Gastrocnemius medialis (tissue), 4 donors: ENCODE measurements at places on chromosomes 2 and 18. TPM values are rescaled to one million over a fixed set of nuclear protein-coding genes. Genes with fewer than 3 reads are reported as not detected.

The ADAM23 gene
- total RNA-seq, result 1.8 TPM

The LYPD6B gene
- total RNA-seq, result not detected

GRCh38 chr2:116057538-116057937 is 1615.1 kb downstream of the DPP10 start:
- no peak overlapping the region for H3K27ac ChIP-seq
- no peaks in the 10 kb centered on the region for H3K27me3 ChIP-seq
- no peaks in the 10 kb centered on the region for H3K36me3 ChIP-seq
- H3K4me3 ChIP-seq, result no peak overlapping the region
- H3K4me1 ChIP-seq, result no peaks in the 10 kb centered on the region

- peak overlapping the region; percentile 90 for H3K27ac ChIP-seq
- DNase-seq, result peak; percentile 88
- no peaks in the 10 kb centered on the region for H3K27me3 ChIP-seq
- no peaks in the 10 kb centered on the region for H3K36me3 ChIP-seq
These were observed 91.8 kb downstream of the PLB1 start for GRCh38 chr2:28587526-28588291.

DNA sequence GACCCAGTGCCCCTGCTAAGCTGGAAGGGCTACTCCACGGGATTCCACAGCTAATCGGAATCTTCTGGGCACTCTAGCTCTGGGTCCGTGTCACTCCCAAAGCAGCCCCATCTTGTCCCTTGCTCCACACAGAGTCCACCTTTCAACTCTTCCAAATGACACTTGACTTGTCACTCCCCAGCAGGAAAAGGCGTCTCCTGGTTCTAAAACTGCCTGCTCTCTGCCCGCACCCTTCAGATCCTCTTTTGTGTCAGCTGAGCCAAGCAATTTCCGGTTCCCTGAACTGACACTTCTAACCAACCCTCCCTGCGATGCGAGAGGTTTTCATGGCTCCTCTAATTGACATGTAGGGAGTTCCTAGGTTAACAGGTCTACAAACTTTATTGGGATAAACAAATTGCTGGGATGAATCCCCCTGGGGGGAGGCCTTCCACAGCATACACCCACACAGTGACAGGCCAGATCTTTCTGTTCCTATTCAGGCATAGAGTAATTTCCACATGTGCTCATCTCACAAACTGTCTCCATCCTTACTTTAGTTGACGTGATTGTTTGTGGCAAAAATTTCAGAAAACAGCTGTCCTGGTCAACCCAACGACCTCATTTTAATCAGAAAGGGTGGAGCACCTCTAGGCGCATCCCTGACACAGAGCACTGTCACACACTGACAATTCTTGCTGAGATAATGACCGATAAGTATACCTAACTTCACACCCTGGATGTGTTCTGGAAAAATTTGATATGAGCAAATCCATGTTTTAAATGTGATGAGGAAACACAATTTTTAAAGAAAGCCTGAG is 104.9 kb downstream of the RBMS1 start:
- peak overlapping the region; percentile 14 for H3K4me3 ChIP-seq
- no peaks in the 10 kb centered on the region for H3K36me3 ChIP-seq
- no peaks in the 10 kb centered on the region for H3K27me3 ChIP-seq
- DNase-seq, result no peak
- peaks cover 48% of the 10 kb centered on the region for H3K4me1 ChIP-seq
- H3K27ac ChIP-seq, result peak overlapping the region; percentile 68

DNA sequence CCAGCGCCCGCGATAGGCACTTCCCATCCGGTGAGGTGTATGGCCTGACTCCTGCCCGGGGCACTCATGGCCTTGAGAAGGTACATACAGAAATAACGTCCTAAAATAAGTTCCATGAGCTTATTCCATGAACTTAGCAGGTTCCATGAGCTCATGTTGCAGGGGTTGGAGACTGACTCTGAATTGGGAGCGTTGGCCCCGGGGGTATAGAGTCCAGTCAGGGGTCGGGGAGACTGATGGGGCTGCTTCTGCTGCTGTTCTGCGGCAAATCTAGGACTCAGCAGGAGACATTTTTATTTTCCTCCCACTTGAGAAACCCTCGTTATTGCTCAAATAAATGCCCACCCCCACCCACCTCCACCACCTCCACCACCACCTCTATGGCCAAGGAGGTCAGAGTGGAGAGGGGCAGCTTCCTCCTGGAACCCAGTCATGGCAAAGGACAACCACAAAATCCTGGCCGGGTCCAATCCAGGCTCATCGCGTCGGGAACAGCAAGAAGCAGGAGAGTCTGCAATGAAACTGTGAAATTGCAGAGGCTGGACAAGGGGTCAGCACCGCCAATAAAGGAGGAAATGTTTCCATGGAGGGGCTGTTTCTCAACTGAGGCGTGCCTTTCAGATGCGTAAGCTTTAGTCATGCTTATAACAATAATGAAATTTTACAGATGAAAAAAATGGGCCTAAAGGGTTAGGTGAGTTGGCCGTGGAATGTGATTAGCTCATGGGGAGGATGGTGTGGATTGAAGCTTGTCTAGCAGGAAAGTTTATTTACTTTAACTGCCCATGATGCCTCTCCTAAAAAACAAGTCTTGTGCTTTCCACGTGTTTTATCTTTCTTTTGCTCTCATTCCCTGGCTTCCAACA is 136.6 kb upstream of the ALKAL2 start:
- no peak overlapping the region for H3K4me3 ChIP-seq
- no peaks in the 10 kb centered on the region for H3K36me3 ChIP-seq
- H3K27me3 ChIP-seq, result no peaks in the 10 kb centered on the region

- peaks cover 14% of the 10 kb centered on the region for H3K27me3 ChIP-seq
- no peak overlapping the region for H3K27ac ChIP-seq
- no peaks in the 10 kb centered on the region for H3K4me1 ChIP-seq
- H3K4me3 ChIP-seq, result no peak overlapping the region
- DNase-seq, result no peak
- H3K36me3 ChIP-seq, result no peaks in the 10 kb centered on the region
These were observed 5.0 kb upstream of the CNGA3 start for GRCh38 chr2:98341241-98341640.
